Epithelial cell of proximal tubule (primary cell): ENCODE measurements at places on chromosomes 11 and 22. TPM values are rescaled to one million over a fixed set of nuclear protein-coding genes. Genes with fewer than 3 reads are reported as not detected.

The UBQLNL gene
- 0.06 TPM in 1 of 2 replicates, not detected in the other for total RNA-seq

The EMID1 gene
- total RNA-seq: 0.17 and 0.22 TPM in 2 replicates

The KCNK4 gene
- total RNA-seq: 0.51 TPM in 1 of 2 replicates, not detected in the other

The OR8H2 gene
- total RNA-seq: not detected in 2 replicates

The OR4D10 gene
- total RNA-seq: not detected in 2 replicates

The BTBD10 gene
- 54.5 and 55.5 TPM in 2 replicates for total RNA-seq

The PHF21B gene
- total RNA-seq: 0.07 and 2.0 TPM in 2 replicates

The TRIM51 gene
- total RNA-seq: not detected in 2 replicates

The LRRC4C gene
- total RNA-seq: 0.12 TPM in 1 of 2 replicates, not detected in the other

The MS4A8 gene
- not detected in 2 replicates for total RNA-seq

The OR51B5 gene
- not detected in 2 replicates for total RNA-seq

The CHORDC1 gene
- 43.0 and 70.5 TPM in 2 replicates for total RNA-seq

- DNase-seq: no peak
Observed at GRCh38 chr11:47003180-47003877, 66.8 kb downstream of the CSTPP1 start.

- DNase-seq: no peak
Observed at GRCh38 chr11:114042234-114042633, 17.3 kb upstream of the ZBTB16 start.

DNA sequence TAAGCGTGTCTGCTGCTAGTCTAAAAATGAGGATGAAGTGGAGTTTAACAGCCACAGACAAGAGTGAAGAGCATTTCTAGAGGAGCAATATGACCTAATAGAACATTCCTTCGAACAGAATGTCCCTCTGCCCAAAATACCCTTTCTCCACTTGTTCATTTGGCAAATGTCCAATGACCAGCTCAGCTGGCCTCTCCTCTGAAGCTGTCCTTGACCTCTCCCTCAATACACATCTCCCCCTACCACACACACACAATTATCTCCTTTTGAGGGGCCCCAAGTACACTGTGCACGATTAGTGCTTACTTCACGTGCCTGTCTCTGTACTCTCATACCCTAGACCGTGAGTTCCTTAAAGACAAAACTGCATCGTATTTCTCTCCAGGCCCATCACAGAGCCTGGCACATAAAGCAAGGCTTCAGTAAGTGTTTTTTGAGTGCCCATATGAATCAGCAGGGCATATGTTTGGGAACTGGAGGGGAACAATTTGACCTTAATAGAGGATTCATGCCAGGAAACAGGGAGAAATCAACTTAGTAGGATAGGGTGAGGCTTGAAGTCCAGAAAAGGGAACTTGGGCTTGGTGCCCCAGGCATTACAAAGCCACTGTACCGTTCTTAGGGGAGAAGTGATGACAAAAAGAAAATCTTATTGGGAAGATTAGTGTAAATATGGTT lies 18.1 kb upstream of the NCAM1 start:
- no peak for DNase-seq

DNA sequence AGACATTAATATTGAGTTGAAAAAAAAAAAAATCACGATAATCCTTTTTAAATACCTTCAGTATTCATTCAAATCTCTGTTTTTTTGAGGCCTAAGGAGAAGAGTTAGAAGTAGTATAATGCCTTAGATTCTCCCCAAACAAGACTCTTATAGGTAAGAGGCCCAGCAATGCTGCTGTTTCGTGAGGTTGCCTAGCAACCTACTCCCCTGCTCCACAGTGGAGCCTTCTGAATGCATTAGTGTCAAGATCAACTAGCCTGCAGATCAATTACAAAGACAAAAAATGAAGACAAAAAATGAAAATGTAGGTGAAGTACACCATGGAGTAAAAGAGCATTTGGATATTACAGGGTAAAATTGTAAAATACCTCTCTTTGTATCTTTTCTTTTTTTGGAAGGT lies 229.8 kb upstream of the LUZP2 start:
- no peak for DNase-seq

GRCh38 chr11:32918427-32918826 lies 25.8 kb downstream of the QSER1 start:
- no peak for DNase-seq

- DNase-seq: no peak
Observed at GRCh38 chr22:22720201-22720723, 75.8 kb downstream of the GGTLC2 start.

DNA sequence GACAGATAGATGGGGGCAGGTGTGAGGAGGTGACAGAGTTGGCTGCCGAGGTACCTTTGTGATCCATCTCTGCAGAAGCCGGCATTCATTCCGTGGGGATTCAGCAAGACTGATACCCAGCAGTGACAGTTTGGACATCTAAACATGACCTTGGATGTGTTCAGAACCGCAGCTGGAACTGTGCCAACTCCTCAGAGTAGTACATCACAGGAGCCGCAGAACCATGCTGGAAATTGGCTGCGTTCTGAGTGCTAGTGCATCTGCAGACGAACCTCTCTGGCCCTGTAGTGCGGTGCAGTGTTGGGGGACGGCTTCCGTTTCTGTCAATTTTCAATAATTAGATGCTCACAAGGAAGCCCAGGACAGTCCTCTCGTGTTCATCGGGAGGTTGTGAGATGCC lies 772.1 kb downstream of the NTM start:
- no peak for DNase-seq

- no peak for DNase-seq
Observed at GRCh38 chr11:10076458-10077141, 217.4 kb downstream of the SBF2 start.

DNA sequence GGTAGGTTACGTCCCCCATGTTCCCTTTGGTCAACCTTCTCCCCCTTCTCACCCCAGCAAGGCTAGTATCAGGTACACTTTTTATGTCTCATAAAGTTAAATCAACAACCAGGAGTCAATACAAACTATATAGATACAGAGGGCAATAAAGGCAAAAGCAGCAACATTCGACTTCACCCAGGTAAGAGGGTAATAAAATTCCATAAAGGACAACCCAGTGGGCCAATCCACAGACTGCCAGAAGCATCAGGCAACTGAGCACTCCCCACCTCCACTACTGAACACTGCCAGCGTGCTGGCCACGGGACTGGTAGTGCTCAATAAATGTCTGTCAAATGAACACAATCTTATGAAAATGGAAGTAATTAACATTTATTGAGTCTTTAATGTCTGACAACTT lies 5.1 kb upstream of the MS4A18 start:
- no peak for DNase-seq

- DNase-seq: no peak
Observed at GRCh38 chr22:40345271-40345670, 1.0 kb upstream of the ADSL start.

DNA sequence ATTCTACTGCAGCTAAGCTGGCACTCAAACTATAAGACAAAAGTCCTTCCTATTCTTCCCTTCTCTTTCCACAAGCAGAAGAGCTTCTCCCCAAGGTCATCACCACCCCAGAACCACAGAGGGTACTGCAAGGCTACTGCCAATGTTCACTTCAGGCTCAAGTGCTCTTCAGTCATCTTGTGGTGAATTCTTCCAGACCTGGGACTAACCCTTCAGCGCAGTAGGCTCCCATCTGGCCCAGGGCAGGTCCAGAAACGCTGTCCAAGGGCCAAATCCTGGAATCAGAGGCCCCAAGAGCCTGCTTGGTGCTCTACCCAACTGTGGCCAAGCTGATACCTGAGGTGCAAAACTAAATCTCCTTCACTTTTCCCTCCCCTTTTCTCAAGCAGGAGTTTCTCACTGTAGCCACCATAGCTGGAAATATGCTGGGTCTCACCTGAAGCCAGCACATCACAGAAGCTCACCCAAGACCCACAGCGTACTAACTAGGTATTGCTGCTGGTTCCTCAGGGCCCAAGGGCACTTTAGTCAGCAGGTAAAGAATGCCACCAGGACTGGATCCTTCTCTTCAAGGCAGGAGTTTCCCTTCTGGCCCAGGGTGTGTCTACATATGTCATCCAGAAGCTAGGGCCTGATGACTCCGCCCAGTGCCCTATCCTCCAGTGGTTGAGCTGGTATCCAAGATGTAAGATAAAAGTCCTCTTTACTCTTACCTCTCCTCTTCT lies 27.8 kb downstream of the FCHSD2 start:
- no peak for DNase-seq

DNA sequence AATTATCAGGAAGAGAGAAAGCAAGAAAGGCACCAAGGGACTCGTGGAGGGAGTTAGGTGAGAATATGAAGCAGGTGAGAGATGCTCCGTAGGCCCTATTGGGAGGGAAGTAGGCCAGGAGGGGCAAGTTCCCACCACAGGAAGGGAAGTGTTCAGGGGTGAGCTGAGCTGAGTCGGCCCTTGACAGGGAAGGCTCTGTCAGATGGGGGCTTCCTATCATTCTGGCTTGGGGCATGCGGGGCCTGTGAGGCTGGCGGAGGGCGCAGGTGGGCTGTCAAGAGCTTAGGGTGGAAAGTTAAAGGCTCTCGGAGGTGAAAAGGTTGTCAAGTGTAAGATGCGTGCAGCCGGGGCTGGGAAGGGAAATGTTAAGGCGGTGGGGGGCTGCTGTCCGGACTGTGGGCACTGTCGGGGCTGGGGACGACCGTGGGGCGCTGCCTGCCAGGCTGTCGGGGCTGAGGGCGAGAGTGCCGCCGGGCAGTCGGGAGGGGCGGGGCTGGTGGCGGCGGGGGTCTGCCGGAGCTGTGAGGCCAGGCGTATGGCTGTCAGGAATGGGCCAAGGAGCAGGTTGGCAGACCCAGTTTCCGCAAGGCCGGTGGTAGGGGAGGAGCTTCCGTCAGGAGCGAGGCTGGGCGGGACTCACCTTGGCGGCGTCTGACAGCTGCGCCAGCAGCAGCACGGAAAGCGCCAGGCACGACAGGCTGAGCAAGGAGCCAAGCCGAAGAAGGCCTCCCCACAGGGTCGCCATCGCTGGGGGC lies 496 bp downstream of the TMEM9B start:
- DNase-seq: no peak

- DNase-seq: no peak
Observed at GRCh38 chr11:114953039-114953438, 274.7 kb downstream of the NXPE2 start.

- no peak for DNase-seq
Observed at GRCh38 chr11:74615311-74615710, 22.9 kb downstream of the POLD3 start.

DNA sequence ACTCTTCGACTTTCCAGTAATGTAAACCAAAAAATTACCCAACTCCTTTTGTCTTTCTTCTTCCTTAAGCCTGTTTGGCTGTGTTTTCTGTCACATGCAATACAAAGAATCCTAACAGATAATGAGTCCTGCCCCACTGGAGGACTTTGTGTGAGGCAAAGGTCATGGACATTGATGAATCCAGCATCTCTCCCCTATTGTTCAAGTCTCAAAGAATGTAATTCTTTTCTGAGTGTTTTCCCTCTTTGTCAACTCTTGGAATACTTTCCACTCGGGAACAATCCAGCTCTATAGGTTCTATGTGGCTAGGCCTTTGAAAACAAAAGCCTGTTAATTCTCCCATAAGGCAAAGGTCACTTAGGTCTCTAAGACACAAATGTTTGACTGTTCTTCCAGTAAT lies 100.7 kb downstream of the FAR1 start:
- DNase-seq: no peak

- DNase-seq: no peak
Observed at GRCh38 chr22:43853328-43853931, 8.9 kb downstream of the SULT4A1 start.

- no peak for DNase-seq
Observed at GRCh38 chr22:45775569-45776312, 104.1 kb downstream of the ATXN10 start.

GRCh38 chr11:131246663-131247062 lies 123.8 kb upstream of the NTM start:
- no peak for DNase-seq

GRCh38 chr11:83768489-83768888 lies 482.3 kb upstream of the CCDC90B start:
- DNase-seq: no peak

DNA sequence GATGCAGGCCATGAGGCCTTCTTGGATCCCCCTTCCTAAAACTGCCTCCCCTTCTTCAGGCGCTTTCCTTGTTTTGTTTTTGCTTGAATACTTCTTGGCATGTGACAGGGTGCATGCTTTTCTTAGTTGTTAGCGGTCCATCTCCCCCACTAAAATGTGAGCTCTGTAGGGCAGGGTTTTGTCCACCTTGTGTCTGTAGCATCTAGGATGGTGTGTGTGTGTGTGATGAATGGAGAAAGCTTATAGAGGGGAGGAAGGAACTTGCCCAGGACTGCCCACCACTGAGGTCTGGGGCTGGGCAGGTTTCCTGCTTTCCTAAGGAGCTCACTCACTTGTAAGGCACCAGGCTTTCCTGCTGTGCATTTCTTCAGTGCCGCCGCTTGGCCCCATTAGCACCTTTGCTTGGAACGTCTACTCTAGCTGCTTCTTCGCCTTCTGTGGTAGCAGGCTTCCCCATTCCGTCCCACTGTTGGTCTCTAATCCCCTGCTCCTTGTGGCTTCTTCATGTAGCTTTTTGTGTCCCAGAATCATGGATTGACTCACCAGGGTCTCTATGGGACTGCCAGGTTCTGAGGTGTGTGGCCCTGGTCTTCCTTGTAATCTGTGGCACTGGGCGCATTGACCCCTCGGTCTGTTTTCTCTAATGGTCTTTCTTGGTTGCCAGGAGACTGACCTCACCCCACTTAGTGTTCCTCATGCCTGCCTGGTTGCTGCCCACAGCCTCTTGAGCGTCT lies 3.3 kb downstream of the DGCR8 start:
- DNase-seq: no peak

DNA sequence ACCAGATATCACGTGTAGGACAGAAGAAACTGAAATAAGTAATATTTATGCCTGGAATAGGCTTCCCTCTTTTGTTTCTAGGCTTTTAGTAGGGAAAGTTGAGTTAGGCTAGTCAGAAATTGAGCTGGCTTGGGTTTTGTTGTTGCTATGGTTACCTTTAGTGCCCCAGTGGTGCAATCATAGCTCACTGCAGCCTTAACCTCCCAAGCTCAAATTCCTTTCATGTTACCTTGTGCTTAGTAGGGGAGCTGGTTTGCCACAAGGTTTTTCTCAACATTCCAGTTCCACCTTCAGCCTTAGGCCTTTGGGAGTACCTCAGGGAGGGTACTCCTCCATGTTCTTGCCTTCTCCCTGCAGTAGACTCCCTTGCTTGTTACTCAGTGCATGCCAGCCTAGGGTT lies 69.1 kb upstream of the SUSD2 start:
- DNase-seq: peak; percentile 29

GRCh38 chr11:36233204-36233603 lies 56.0 kb downstream of the COMMD9 start:
- DNase-seq: no peak

- no peak for DNase-seq
Observed at GRCh38 chr11:108790501-108791299, 125.8 kb downstream of the DDX10 start.

- no peak for DNase-seq
Observed at GRCh38 chr11:35404388-35404775, 15.0 kb downstream of the SLC1A2 start.

GRCh38 chr11:124026498-124026897 lies at the start of gene OR10G8:
Gene OR10G8 (plus strand): TSS chr11:124026798. CDS start chr11:124029623, 2,825 bp downstream.
- DNase-seq: no peak

GRCh38 chr22:28983788-28984441 lies 77.7 kb downstream of the C22orf31 start:
- no peak for DNase-seq

GRCh38 chr11:10914050-10914449 lies 56.2 kb upstream of the ZBED5 start:
- DNase-seq: no peak

- DNase-seq: no peak
Observed at GRCh38 chr11:70661761-70662501, 263.6 kb downstream of the CTTN start.

- DNase-seq: no peak
Observed at GRCh38 chr22:19772422-19772672, 11.8 kb downstream of the TBX1 start.
